ENCODE measurements at places on chromosomes 5 and 9.

DNA sequence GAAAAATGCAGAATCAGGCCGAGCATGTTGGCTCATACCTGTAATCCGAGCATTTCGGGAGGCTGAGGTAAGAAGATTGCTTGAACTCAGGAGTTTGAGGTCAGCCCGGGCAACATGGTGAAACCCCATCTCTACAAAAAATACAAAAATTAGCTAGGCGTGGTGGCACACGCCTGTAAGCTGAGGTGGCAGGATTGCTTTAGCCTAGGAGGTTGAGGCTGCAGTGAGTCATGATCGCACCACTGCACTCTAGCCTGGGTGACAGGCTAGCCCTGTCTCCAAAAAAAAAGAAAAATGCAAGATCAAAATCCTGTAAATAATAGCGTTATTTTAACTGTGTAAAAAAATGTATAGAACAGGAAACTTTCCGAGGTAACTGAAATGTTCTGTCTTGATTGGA lies 39.4 kb downstream of the RNF44 start:
- no peak for DNase-seq

- DNase-seq, result peak; percentile 8
These were observed 116.1 kb downstream of the WDR70 start for GRCh38 chr5:37495210-37495609.

- DNase-seq, result peak; percentile 23
These were observed 123.9 kb upstream of the FER start for GRCh38 chr5:108623826-108624225.

GRCh38 chr5:98391921-98392625 lies 381.4 kb upstream of the RGMB start:
- DNase-seq, result no peak

- no peak for DNase-seq
These were observed 36.1 kb downstream of the MAP3K1 start for GRCh38 chr5:56851258-56851941.

DNA sequence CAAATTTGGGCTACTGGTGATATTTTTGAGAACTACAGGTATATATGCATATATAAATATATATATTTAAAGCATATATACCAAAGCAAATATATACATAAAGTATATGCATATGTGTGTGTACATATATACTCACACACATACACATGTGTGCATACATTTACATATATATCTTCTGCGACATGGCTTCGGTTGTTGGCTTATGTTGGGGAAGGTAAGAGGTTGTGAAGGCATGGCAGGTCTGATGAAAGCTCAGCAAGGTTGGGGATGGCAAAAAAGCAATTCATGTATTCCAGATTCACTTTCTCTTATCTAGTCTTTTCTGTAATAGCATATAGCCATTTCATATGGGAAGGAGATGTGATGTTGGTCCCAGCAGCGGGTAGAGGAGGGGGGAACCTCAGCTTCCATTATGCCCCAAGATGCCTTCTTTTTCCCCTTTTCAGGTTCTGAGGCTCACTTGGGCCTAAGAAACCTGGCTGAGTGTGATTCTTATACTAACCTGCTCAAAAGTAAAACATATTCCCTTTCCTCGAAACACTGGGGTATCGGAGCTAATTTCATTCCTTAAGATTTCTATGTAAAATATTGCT lies 201.7 kb downstream of the MEF2C start:
- DNase-seq, result no peak

DNA sequence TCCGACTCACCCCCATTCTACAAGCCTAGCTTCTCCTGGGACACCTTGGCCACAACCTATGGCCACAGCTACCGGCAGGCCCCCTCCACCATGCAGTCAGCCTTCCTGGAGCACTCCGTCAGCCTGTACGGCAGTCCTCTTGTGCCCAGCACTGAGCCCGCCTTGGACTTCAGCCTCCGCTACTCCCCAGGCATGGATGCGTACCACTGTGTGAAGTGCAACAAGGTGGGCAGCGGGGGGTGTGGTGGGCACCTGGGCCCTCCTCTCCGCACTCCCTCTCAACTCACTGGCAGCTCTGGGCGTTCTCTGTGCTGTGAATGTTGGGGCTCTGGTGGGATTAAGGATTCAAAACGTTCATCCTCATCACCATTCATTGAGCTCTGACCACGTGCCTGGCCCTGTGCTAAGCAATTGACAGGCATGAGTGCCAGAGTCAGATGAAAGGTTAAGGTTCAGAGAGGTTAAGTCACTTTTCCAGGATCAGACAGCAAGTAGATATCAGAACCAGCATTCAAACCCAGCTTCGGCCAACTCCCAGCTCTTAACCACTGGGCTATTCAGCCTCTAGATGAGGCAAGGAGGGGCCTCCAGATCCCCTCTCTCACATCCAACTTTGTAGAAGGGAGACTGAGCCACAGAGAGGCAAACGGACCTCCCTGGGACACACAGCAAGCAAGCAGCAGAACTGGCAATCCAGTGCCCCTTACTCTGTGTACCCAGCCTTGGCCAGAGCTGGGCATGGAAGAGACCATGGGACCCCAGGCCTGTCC lies 9.9 kb downstream of the GFI1B start:
- no peak for DNase-seq

GRCh38 chr9:1871626-1872419 lies 143.3 kb upstream of the SMARCA2 start:
- peak; percentile 18 for DNase-seq
